CD4-positive, alpha-beta T cell treated with Interleukin-2 at 100 ng/mL for 4 hours (primary cell): ENCODE measurements at places on chromosomes 7 and 10.

GRCh38 chr10:101139421-101139911 is 8.4 kb downstream of the TLX1 start:
- no peak for DNase-seq

- DNase-seq: no peak
Observed at GRCh38 chr10:90983914-90984549, 63.1 kb upstream of the ANKRD1 start.

DNA sequence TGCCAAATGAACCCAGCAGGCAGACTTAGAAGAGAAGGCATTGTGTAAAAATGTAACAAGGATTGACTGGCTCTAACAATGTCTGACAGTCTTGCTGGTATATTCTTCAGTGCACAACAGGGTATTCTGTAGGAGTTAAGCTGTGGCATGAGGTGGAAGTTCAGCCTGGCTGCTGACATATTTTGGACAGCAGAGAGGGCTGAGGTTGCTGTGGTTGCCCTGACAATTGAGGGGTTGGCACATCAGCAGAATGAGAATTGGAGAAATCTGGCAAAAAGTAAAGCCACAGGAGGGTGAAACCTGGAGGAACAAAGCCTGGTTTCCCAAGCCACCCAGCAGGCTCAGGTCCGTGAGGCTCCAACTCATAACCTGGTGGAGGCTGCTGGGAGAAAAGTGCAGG is 220.2 kb downstream of the JAZF1 start:
- no peak for DNase-seq

DNA sequence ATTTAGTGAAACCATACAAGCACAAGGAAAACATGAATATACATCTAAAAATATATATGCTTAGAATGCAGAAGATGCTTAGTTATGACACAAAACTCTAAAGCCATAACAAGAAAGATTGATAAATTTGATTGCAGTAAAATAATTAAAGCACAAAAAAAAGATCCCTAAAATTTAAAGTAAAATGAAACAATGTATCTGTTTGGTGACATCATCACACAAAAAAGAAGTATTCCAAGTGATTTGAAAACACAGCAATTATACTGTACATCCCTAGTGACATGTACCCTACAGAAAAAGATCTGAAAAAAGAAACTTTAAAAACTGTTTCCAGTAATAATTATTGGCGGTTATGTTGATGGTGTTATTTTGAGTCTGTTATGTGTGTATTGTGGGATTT is 37.7 kb downstream of the PHYHIPL start:
- DNase-seq: no peak

DNA sequence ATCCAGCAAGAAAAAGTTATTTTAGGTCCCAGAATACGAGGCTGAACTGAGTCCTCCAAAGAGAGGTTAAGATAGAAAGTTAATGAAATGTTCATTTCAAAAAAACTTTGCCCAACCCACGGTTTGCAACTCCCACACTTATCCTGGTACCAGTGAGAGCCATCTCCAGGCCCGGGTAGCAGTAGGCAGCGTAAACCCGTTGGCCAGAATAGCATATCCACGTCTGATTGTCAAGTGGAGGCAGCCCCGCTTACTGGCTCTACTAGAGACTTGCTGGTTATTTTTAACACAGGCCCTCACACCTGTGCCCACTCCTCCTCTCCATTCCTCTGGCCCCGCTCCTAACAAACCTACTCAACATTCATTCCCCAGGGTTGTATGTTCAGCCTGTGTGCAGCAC is 109.7 kb downstream of the HIP1 start:
- no peak for DNase-seq

DNA sequence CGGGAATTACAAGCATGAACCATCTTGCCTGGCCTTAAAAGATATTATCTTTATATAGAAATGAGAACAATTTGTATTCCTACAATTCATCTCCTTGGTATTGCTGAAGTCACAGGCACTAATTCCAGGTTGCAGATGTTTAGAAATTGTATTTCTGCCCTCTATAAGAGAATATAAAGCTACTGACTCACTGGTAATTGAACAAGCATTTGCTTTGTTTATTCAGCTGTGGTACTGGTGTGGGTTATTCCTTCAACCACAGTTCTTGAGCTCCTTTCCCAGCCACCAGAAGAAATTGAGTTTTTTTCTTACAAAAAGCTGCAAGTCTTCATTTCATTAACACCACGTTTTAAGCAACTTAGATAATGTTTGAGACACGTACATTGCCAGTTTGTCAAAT is 29.0 kb upstream of the MPP7 start:
- DNase-seq: peak; percentile 52

DNA sequence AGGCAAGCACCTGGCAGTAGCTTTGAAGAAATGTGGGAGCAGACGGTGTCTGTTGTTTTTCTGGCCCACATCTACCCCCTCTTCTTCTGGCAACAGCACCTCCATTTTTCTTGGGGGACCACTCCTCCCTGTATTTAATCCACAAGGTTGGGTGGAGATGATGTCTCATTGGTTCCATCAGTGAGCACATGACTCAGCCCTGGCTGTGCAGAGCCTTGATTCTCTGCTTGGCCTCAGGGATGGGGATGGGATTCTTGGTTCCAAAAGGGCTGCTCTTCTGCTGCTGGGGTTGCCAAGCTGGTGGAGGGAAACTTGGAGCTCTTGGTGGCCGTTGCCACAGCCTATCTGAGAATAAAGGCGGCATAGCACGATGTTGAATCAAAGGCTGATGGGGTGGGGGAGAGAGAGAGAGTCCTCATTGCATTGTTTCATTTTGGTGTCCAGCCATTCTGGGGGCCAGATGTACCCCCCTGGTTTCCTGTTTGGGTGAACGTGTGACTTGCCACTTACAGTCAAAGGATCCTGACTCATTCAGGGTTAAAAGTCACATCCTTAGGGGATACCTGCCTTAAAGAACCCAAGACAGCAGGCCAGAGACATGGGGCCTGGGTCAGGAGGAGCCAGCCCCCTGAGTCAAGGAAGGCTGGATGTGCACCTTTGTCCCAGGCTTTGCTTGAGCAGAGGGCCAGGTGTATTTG is 25.9 kb downstream of the GRK5 start:
- no peak for DNase-seq

GRCh38 chr10:121032460-121032859 is 181.3 kb downstream of the WDR11 start:
- no peak for DNase-seq

DNA sequence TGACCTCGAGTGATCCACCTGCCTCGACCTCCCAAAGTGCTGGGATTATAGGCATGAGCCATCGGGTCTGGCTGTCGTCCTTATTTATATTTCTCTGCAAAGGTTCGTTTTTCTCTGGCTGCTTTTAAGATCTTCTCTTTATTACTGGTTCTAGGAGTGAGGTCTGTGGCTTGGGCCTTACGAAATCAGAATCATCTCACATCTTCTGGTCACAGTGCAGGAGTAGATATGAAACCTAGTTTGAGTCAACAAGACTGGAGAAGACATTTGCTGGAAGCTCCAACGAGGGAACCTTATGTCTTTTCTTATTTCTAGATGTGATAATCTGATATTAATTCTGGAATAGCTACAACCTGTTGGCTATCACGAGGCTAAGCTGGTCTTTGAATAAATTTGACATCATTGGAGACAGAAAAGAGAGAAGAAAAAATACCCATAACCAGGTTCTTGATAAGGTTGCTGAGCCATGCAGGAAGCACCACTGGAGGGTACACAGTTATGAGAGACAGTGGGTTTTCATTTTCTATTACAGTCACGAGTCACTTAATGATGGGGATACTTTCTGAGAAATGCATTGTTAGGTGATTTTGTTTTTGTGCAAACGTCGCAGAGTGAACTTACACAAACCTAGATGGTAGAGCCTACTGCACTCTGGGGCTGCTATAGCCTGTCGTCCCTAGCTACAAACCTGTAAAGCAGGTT is 25.6 kb upstream of the IL15RA start:
- no peak for DNase-seq

DNA sequence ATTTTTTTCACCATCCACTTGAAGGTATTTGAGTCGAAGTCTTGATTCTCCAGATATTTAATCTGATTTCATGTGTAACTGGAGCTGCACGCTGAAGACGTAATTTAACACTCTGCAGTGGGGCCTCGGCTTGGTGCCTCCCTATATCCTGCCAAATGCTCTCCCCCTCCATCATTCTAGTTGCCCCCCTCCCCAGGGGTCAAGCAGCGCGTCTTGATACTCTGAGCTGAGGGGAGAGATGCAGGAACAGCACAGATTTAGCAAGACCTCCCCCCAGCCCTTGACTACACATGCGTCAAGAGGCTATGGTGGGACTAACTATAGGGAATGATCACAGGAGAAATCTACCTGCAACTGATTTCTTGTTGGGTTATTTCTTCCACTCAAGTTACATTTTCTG is 85.8 kb downstream of the PRPF18 start:
- no peak for DNase-seq

GRCh38 chr10:114550756-114551635 is 107.1 kb downstream of the ABLIM1 start:
- DNase-seq: peak; percentile 52

GRCh38 chr7:47591655-47592572 is 10.0 kb upstream of the TNS3 start:
- no peak for DNase-seq

DNA sequence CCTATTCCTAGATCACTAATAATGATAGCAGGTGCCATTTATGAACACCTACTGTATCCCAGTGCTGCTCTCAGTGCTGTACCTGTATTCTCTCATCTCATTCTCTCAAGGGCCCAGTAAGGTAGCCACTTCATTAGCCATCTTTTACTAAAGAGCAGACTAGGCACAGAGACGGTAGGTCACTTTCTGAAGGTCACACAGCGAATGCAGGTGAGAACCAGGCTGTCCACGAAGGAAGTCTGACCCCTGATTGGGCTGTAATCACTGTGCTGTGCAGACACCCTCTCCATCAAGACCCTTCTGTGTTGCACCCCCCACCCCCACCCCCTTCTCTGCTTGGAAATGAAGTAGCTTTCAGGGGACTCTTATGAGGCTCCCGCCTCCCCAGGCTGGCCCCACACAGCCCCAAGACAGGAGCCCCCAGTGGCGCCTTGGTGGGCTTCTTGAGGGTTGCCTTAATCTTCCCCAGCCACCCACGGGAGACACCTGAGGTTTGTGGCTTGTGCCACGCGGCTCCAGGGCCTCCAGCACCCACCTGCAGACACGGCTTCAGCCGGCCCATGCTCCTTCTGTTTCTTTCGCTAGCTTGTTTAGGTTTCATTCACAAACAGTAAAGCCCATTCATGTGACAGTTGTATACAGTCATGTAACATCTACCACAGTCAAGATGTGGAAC is 81.7 kb upstream of the FAM20C start:
- no peak for DNase-seq

DNA sequence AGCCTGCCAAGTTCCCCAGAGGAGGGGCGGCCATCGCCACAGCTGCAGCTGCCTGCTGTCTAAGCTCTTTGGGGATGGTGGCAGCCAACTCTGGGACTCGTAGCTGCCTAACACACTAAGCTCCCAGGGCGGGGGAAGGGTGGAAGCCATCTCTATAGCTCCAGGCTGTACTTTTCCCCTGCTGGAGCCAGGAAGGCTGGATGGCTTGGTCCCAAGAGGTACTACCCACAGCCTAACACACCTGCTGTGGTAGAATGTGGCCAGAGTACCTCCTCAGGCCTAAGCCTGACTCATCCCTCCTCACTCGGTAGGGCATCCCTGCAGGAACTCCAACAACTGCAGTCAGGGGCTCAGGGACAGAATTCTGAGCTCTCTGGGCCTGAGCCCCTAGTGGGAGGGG is 151.7 kb upstream of the TAC1 start:
- no peak for DNase-seq

GRCh38 chr10:60868946-60869345 is 75.0 kb downstream of the RHOBTB1 start:
- no peak for DNase-seq

DNA sequence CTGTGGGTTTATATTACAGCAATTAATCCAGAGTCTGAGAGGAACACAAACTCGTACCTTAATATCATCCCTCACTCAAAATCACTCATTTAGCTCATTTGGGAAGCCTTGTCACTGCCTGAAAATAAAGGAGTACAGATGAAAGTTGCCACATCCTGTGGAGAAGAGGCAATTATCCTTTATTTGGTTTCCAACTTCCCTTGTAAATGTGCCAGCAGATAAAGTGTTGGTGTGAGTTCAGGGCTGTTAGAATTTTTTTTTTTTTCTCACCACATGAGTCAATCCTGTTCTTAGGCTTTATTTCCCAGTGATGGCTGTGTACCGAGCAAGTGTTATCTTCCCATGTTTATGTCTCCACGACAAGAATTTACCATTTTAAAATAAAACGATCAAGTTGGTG is 99.0 kb upstream of the SMIM30 start:
- no peak for DNase-seq

DNA sequence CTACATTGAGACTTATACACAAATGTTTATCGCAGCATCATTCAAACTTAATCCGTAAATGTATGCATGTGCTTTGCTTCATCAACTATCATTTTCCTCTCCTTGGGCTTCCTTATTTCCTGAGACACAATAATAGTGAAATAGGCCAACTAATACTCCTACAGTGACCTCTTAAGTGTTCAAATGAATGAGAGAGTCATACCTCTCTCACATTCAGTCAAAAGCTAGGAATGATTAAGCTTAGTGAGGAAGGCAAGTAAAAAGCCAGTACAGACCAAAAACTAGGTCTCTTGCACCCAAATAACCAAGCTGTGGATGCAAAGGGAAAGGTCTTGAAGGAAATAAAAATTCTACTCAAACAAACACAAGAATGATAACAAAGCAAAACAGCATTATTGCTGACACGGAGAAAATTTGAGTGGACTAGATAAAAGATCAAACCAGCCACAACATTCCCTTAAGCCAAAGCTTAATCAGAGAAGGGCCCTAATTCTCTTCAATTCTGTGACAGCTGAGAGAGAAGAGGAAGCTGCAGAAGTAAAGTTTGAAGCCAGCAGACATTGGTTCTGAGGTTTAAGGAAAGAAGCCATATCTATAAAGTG is 72.3 kb downstream of the GLCCI1 start:
- no peak for DNase-seq

DNA sequence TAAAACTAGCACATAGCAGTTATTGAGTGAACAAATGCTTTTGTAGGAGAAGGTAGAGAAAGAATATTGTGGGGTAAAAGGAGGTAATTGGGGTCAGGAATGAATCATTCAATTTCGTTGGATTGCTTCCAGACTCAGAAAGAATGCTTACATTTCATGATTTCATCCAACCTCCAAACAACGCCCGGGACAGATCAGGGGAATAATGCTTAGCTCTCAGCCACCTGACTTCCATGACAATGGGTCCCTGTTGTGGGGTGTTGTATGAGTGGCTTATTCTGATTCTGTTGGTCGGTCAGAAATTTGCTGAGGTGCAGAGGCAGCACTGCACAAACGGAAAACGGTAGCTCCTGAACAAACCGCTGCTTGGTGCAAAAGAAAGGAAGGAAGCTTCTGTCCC is 24.0 kb upstream of the INPP5F start:
- no peak for DNase-seq
